ENCODE measurements at places on chromosomes 12 and 14. TPM values are rescaled to one million over a fixed set of nuclear protein-coding genes. Genes with fewer than 3 reads are reported as not detected.
A peak's percentile ranks its signal among the peaks of the same experiment; 100 is the strongest.

DNA sequence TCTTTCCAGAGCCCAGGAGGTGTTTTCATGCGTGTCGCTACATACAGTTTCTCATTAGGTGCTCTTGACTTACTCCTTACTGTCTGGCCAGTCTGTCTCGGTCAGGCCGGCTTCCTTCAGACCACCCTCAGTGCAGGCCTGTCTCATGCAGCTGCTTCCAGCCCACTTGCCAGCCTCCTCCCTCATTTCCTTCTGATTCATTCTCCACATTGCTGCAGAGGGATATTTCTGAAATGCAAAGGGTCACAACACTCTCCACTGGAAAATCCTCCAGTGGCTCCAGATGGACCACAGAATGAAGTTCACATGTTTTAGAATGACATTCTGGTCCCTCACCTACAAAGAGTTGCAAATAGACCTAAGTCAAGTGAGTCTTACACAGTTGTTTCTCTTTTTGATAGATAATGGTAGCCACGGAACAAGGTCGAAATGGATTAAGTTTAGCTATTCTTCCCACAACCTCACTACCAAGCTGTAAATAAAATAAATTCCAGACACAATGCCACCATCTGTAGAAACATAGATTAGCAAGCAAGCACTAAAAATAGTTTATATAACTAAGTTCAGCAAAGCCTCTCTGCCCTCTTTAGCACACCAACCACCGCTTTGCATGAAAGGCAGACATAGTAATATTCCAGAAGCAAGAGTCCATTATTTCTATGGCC is 146.9 kb downstream of the ESR2 start:
- DNase-seq, result no peak

DNA sequence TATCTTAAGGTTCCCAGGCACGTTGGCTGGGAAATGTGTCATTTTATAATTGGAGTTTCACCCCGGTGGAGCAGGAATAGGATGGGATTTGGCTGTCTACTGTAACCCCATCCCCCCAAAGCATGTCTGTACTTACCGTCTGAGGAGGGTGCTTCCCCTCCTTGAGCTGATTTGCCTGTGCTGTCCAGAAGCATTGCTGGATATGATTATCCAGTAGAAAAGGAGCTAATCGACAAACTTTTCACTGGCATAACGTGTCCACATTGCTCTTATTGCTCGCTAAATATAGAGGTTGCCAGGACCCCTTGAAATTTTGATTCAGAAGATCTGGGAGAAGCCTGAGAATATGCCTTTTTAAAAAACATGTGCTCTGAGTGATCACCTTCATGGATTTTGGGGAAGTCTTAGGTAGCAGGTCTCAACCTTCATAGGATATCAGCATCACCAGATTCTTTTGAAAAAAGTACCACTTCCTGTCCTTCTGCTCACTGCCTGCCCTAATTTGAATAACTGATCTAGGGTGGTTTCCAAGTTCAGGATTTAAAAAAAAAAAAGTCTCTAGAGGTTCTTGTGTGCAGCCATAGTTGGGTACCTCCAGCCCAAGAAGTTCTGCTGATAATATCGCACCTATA is 80.4 kb upstream of the KCNA1 start:
- DNase-seq, result no peak

DNA sequence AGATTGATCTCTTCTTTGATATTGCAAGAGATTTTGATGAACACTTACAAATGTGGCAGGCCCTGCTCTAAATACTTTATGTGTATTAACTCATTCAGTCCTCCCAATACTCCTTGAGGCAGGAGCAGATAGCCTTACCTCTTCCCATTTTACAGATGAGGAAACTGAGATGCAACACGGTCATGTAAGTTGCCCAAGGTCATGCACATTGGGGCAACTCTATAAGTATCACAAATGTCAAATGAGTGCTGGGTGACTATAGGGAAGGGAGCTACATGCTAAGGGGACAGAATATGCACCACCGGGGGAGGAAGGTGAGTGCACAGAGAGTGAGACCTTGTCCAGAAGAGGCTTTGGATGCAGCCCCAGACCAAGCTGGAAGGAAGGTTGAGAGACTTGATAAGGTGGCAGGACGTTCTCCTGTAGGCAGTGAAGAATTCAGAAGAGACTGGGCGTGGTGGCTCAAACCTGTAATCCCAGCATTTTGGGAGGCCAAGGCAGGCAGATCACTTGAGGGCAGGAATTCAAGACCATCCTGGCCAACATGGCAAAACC is 132.3 kb upstream of the PWP1 start:
- DNase-seq, result no peak

DNA sequence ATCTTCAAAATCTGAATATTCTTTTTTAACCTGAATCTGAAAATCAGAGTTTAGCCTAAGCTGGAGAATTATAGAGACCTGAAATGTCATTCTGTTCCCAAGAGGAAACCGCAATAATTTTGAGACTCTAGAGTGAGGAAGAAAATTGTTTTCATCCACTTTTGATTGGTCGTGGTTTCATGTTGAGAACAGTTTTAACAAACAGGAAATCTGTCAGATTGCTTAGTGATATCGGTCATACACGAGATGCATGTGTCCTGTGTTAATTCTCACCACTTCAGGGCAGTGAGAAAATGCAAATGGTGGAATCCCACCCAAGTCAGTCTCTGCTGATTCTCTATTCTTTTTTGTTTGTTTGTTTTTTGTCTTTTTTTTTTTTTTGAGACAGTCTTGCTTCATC is 1498.5 kb upstream of the TMEM132C start:
- DNase-seq, result no peak

DNA sequence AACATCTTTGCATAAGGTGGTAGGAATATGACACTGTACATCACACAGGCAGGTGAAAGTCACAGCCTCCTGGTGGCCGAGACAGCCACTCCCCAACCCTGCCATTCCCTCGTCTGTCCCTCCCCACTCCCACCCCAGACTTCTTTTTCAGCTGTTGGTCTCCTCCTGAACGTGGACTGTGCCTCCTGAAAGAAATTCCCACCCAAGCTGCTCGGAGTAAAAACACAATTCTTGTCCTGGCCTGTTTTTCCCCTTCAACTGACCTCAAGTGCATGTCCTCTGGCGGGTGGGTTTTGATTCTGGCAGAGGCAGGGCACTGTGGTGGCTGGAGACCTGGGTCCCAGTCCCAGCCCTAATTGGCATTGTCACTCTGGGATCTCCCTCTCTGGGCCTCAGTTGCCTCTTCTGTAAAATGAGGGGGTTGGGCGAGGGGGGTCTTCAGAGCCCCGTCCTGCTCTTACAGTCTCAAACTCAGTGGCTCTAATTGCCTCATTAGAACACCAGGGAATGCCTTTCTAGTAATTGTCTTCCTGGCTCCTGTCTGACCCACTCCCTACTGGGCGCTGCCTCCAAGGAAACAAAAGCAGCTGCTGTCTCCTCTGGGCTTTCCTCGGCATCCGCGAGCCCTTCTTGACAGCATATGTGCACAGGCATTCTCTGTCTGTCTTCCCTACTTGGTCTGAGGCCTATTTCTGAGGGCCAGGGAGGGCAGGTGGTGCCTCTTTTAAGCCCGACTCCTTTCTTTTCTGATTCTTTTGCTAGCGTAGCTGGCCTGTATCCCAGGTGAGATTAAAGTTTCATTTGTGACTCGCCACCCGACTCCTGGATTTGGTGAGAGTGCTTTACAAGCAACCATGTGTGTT is 186.6 kb upstream of the RMST start:
- no peak for DNase-seq

DNA sequence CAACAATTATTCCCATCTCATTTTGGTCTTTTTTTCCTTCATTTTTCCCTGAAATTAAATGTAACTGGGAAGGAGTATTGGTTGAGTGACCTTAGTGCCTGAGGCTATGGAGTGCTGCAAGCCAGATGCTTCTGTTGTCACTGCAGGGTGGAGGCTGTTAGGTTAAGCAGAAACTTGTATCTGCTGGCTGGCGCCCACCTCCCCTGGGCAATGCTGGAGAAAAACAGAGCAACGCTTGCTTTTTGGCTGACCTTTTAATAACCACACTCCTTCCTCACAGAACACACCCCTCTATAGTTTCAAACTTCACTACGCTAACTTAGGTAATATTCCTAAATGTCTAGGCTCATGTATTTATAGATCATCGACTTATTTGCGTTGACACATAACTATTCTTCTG is 583.5 kb upstream of the NOVA1 start:
- DNase-seq, result no peak

DNA sequence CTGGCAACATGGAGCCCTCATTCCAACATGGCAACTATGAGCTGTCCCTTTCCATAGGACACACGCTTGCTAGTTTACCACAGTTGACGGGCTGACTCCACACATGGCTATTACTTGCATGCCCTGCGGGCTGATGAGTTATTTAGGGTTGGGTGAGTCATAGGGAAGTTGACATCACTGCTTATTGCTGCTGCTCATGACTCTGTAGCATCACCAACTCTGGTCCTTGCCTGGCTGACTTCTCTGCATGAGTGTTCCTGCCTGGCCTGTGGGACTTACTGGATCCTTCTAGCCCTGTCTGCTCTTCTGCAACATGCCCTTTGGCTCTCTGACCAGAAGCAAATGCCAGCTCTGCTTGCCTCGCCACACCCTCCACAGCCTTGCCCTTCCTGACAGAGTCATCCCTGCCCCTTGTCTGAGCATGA is 199.5 kb downstream of the ANO6 start:
- DNase-seq, result peak; percentile 100

GRCh38 chr12:131103669-131104462 is 150.2 kb downstream of the ADGRD1 start:
- no peak for DNase-seq

Gene RBMS2
- total RNA-seq, result 23.8 TPM

Gene EIF2B2
- 18.6 TPM for total RNA-seq
